Keratinocyte (primary cell): ENCODE measurements at places on chromosomes 7 and 10. TPM values are rescaled to one million over a fixed set of nuclear protein-coding genes. Genes with fewer than 3 reads are reported as not detected.

UNCX gene
- polyA plus RNA-seq: not detected in 3 replicates

CALML3 gene
- polyA plus RNA-seq: 7.6 to 20.2 TPM (median 14.1 TPM) in 3 replicates

PCLO gene
- polyA plus RNA-seq: 1.00 to 2.1 TPM (median 1.8 TPM) in 3 replicates

CTAGE6 gene
- 0.04 TPM in 1 of 3 replicates, not detected in the others for polyA plus RNA-seq

DNA sequence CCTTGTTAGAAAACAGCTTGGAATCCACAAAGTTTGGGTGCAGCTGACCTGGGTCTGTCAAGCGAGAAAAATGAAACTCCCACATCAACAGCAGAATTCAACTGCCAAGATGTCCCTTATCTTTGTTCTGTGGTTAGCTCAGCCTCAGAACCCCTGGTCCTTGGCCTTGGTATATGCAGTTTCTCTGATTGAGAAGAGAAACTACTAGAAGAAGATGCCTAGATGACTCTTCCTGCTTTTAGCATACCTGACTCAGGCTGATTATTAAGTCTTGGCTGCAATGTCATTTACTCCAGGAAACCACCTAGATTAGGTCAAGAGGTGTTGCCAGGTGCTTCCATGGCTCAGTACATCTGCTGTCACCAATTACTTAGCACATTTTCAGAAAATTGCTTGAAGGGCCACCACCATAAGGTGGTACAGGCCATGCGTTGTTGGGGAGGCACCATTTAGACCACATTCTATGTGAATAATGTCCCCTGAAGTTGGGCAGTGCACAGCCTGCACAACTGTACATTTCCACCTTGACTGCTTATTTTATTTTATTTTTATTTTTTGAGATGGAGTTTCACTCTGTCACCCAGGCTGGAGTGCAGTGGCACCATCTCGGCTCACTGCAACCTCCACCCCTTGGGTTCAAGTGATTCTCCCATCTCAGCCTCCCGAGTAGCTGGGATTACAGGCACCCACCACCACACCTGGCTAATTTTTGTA is 59.4 kb upstream of the ZNF438 start:
- no peak for DNase-seq
- H3K27ac ChIP-seq: no peak overlapping the region
- H3K4me1 ChIP-seq: no peaks in the 10 kb centered on the region
- no peak overlapping the region for H3K4me3 ChIP-seq
- no peaks in the 10 kb centered on the region for H3K27me3 ChIP-seq

DNA sequence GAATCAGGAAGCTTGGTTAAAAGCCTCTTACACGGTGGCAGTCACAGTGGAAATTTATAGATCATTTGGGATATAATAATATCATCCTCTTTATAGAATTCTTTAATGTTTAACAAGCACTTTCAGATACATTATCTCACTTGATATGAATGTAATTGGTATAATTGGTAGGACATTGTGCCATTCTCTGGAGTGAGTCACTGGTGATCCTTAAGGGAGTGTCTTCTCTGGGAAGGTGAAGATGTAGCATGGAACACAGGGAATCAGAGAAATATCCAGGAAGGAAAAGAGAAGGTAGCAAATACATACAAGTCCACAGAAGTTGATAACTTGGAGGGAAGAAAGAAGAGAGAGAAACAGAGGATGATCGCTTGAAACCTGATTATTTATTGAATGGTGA is 9.8 kb downstream of the PTPRZ1 start:
- H3K4me1 ChIP-seq: peaks cover 26% of the 10 kb centered on the region
- H3K36me3 ChIP-seq: no peaks in the 10 kb centered on the region
- H3K27ac ChIP-seq: peak overlapping the region; percentile 33
- no peaks in the 10 kb centered on the region for H3K27me3 ChIP-seq
- no peak for DNase-seq

GRCh38 chr10:75197906-75198305 is 12.7 kb upstream of the VDAC2 start:
- no peaks in the 10 kb centered on the region for H3K27me3 ChIP-seq
- DNase-seq: no peak
- H3K36me3 ChIP-seq: no peaks in the 10 kb centered on the region
- peaks cover 5% of the 10 kb centered on the region for H3K4me1 ChIP-seq

- H3K4me3 ChIP-seq: no peak overlapping the region
- H3K27me3 ChIP-seq: no peaks in the 10 kb centered on the region
- no peak for DNase-seq
- H3K4me1 ChIP-seq: peaks cover 18% of the 10 kb centered on the region
- no peaks in the 10 kb centered on the region for H3K36me3 ChIP-seq
Observed at GRCh38 chr10:97596101-97597082, 6.9 kb downstream of the C10orf62 start.

DNA sequence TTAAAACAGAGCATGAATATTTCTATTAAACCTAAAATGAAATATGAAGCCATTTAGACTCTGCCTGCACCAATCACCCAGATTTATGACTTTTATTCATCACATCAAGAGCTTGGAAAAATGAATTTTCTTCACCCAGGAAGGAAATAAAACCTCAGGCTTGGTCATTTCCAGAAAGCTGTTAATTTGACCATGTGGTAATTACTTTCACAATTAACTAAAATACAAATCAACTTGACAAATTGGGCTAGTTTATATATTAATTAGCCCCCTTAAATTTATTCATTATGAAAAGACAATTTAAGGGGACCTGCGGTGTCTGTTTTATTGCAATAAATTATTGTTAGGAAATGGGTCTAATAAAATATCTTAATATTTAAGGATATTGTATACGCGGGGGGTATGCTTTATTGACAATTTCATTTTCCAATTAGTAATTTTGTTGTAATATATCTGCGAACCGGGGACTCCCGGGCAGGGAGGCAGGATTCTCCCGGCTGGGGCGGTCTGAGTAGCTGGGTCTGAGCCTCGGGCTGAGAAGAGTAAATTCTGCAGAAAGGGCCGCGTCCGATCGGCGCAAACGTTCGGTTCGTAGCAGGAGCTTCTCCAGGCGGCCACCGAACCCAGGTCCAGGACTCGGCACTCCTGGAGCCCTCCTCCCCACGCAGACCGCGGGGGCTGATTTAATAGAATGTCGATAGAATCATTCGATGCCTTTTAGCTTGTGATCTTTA is 9.4 kb upstream of the MNX1 start:
- H3K4me1 ChIP-seq: peaks cover 9% of the 10 kb centered on the region
- peaks cover 86% of the 10 kb centered on the region for H3K27me3 ChIP-seq
- H3K4me3 ChIP-seq: no peak overlapping the region
- DNase-seq: no peak
- H3K27ac ChIP-seq: no peak overlapping the region
- no peaks in the 10 kb centered on the region for H3K36me3 ChIP-seq

DNA sequence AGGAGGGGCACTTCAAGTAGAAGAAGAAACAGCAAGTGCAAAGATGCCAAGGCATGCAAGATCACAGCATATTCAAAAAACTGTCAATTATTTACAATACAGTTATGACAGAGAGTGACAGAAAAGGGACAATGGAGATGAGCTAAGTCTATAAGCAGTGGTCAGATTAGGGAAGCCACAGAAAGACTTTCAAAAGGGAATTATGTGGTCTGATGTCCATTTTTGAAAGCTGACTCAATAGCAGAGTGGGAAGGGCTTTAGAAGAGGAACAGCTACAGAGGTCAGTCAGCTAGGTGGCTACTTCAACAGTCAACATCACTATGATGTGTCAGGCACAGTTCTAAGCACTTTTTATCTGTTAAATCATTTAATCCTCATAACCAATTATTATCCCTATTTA is 45.2 kb upstream of the SPOCK2 start:
- H3K36me3 ChIP-seq: no peaks in the 10 kb centered on the region
- no peaks in the 10 kb centered on the region for H3K27me3 ChIP-seq
- no peaks in the 10 kb centered on the region for H3K4me1 ChIP-seq
- no peak overlapping the region for H3K4me3 ChIP-seq

- no peaks in the 10 kb centered on the region for H3K36me3 ChIP-seq
- no peak overlapping the region for H3K27ac ChIP-seq
- no peak overlapping the region for H3K4me3 ChIP-seq
- no peak for DNase-seq
Observed at GRCh38 chr10:19970256-19970655, 154.0 kb downstream of the PLXDC2 start.

DNA sequence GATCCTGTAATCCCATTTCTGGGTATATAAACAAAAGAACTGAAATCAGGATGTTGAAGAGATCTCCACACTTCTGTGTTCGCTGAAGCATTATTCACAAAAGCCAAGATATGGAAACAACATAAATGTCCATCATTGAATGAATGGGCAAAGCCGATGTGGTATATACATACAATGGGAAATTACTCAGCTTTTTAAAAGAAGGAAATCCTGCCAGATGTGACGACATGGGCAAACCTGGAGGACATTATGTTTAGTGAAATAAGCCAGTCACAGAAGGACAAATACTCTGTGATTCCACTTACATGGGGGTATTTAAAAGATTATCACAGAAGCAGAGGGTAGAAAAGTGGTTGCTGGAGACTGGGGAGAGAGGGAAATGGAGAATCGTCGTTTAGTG is 23.9 kb upstream of the FAM107B start:
- DNase-seq: no peak
- no peaks in the 10 kb centered on the region for H3K36me3 ChIP-seq
- H3K27me3 ChIP-seq: no peaks in the 10 kb centered on the region
- no peak overlapping the region for H3K27ac ChIP-seq
- H3K4me3 ChIP-seq: no peak overlapping the region

DNA sequence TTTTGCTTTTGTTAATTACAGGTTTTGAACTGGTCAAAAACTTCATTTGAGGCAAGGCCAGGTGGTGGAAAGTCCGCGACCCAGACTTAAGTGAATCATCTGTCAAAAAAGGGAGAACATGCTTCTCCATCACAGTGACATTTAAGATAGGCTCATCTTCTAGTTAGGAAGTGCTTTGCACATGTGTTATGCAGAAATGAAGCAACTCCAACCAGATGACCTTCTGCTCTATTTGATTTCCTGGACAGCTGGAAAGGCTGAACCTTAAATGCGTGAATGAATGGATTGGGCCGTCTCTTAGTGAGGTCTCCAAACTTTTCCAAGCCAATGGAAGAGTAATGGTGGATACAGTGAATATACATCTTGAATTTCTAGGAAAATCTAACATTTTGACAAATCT is 101.6 kb upstream of the FAM13C start:
- no peak overlapping the region for H3K4me3 ChIP-seq
- H3K4me1 ChIP-seq: no peaks in the 10 kb centered on the region
- peaks cover 3% of the 10 kb centered on the region for H3K27me3 ChIP-seq
- H3K36me3 ChIP-seq: no peaks in the 10 kb centered on the region
- no peak overlapping the region for H3K27ac ChIP-seq

DNA sequence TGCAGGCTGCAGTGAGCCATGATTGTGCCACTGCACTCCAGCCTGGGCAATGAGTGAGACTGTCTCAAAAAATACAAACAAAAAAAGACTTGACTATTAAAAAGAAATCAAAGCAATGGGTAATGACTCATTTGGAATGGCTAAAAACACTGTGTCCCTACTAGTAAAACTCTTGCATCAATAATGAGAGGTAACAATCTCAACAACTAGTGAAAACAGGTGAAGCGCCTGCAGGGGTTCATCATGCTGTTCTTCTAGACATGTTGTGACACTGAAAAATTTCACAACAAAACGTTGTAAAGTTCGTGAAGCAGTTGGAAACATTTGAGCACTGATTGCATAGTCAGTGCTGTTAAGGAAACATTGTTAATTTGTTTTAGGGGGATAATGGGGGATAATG is 26.9 kb upstream of the SLC29A4 start:
- no peak overlapping the region for H3K4me3 ChIP-seq
- H3K27me3 ChIP-seq: no peaks in the 10 kb centered on the region
- H3K36me3 ChIP-seq: no peaks in the 10 kb centered on the region
- no peaks in the 10 kb centered on the region for H3K4me1 ChIP-seq

DNA sequence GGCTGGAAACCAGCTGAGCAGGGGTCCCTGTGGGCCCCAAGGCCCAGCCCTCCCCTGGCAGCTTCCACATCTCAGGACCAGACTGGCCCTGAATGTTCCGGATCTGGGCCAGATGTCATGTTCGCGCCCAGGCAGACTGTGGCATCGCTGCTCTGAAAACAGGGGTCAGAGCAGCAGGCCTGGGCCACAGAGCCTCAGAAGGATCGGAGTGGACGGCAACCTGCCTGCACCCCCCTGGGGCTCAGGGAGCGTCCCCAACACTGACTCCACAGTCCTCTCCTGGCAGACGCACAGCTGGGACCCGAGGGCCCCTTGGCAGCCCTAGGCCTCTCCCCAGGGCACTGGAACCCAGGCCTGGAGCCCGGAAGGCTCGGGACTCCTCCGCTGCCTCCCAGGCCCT is 91.3 kb upstream of the DNAAF5 start:
- no peak for DNase-seq
- peaks cover 2% of the 10 kb centered on the region for H3K4me1 ChIP-seq
- H3K27me3 ChIP-seq: no peaks in the 10 kb centered on the region
- no peak overlapping the region for H3K27ac ChIP-seq
- no peaks in the 10 kb centered on the region for H3K36me3 ChIP-seq

DNA sequence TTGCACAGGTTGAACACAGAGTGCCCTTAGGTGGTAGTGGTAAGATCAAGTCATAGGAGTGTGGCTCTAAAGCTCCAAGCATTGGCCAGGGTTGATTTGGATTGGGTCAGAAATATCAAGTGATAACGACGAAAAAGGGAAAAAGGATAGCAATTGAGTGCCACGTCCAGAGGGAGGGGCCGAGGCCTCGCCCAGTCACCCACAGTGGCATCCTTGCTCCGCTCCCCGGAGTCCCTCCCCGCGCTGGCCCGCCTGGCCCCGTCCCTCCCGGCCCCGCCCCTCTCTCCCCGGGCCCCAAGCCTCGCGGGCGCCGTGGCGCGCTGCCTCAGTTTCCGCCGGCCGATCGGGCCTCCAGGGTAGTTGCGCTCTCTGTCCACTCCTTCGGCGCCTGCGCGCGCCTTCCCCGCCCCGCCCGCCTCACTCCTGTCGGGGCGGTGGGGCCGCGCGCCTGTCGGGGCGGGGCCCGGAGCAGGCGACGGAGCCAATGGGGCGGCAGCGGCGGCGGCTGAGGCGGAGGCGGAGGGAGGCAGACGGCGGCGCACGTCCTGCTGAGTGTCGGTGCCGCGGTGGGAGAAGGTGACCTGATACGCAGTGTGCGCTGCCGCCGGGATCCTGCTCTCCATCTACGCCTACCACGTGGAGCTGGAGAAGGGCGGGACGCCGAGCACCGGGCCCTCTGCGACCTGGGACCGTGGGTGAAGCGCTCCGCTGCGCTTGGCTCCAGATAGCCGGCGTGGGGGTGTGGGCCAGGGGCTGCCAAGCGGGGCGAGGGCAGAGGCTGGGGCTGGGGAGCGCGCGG is 209.1 kb upstream of the ZNF722 start:
- H3K36me3 ChIP-seq: no peaks in the 10 kb centered on the region
- no peak overlapping the region for H3K27ac ChIP-seq
- no peak overlapping the region for H3K4me3 ChIP-seq
